ENCODE measurements at places on chromosomes 13 and 19. TPM values are rescaled to one million over a fixed set of nuclear protein-coding genes. Genes with fewer than 3 reads are reported as not detected.
A peak's percentile ranks its signal among the peaks of the same experiment; 100 is the strongest.

DNA sequence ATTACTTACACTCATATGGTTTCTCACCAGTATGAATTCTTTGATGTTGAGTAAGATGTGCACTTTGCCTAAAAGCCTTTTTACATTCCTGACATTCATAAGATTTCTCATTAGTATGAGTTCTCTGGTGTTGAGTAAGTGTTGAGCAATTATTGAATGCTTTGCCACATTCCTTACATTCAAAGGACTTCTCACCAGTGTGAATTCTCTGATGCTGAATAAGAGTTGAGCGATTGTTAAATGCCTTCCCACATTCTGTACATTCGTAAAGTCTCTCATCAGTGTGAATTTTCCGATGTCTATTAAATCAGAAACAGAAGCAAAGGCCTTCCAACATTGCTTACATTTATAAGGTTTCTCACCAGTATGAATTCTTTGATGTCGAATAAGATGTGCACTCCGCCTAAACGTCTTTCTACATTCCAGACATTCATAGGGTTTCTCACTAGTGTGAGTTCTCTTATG lies 14.2 kb upstream of the ZFP30 start:
- no peak for DNase-seq

Gene OLFM4
- 34.8 TPM for total RNA-seq

- peak; percentile 74 for DNase-seq
Measured at GRCh38 chr19:12611361-12611699, 610 bp downstream of the ZNF791 start.

DNA sequence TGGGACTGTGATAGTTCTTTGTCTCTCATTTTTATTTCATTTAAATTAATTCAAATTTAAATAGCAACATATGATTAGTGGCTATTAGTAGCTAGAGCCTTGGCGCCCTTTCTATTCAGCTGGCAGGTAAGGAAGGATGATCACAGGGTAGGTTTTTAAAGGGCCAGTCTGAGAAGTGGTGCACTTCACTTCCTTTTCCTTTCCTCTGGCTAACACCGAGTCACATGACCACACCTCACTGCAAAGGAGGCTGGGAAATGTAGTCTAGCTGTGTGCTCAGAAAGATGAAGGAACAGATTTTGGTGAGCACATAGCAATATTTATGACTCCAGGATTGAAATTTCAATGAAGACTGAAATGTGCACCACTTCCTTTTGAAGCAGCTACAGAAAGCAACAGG lies 128.7 kb downstream of the TSHZ3 start:
- DNase-seq: no peak

DNA sequence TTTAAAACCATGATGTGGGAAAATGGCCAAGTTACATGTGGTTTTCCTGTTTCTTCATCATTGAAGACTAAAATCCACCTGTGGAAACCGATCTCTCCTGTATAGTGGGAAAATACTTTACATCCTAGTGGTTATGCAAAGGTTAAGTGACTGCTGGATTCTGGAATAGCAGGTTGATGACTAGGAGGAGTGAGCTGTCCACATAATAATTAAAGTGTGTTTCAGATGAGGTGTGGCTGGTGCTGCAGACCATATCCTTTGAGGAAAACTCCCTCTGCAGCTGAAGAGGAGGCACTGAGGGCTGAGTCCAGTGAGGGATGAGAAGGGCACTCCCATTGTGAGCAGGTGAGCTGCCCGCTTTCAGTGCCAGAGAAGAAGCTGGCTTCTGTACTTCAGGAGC lies 43.2 kb downstream of the DCLK1 start:
- no peak for DNase-seq

DNA sequence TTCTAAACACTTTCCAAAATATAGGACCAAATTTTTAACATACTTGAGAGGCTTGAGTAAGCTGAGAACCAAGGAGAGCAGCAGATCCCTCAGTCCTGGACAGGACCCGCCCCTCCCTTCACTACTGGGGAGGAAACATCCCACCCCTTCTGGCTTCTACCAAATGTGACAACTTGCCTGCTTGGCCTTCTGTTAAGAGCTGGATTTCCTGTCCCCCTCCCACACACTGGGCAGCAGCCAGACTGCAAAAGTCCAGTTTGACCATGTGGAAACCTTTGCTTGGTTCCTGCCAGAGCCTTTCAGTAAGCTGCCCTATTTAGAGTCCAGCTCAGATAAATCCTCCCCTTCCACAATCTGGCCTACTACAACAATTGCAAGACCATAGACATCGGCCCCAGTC lies 84.3 kb downstream of the FGF14 start:
- peak; percentile 83 for DNase-seq

All from stomach (tissue), 19 donors.